Activated CD4-positive, alpha-beta T cell treated with anti-CD3 and anti-CD28 coated beads, Interleukin-2, amount 50 U/mL, for 48 hours (primary cell): ENCODE measurements at places on chromosomes 3 and 15.

- no peak for DNase-seq
Observed at GRCh38 chr15:64842986-64843561, 1.4 kb downstream of the PLEKHO2 start.

GRCh38 chr3:45670436-45670835, 18.8 kb upstream of the SACM1L start:
- DNase-seq: no peak

DNA sequence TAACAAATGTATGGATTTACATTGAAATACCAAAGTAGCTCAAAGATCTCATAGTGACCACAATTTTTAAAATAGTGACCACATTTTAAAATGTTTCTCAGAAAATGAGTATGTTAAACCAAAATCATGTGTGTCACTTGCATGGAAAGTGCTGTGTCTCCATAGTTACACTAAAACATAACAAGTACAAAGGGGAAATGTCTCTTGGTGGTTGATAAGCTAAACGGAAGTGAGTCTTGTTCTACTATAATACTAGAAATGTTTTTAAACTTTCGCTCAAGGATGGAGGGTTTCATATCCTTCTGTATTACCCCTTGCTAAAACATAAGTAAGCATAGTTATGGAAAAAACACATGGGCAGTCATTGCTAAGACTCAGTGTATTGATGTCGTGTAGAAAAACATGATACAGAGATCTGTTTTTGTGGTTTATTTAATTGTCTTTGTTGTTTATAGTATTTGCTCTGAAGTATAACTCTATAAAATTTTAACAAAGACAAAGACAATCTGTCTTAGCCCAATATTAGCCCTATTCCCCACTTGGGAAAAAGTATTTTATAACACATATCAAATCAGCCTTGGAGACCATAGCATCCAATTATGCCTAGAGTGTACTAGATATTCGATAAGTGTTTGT, 27.0 kb upstream of the DENND4A start:
- DNase-seq: no peak

DNA sequence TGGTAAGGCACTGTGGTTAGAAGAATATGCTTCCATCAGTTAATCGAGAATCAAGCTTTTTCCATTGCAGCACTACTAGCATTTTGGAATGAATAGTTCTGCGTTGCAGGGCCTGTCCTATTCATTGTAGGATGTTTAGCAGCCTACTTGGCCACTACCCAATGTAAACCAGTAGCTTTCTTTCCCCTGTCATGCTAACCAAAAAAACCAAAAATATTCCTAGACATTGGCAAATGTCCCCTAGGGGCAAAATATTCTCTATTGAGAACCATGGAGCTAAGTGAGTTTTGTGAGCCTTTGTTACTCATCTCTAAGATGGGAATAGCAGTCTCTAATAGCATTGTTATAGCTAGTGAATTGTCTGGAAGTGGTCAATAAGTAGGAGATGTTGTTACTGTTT, 187.2 kb downstream of the CADPS start:
- DNase-seq: no peak

GRCh38 chr15:41982133-41982930, 10.0 kb upstream of the EHD4 start:
- DNase-seq: no peak

DNA sequence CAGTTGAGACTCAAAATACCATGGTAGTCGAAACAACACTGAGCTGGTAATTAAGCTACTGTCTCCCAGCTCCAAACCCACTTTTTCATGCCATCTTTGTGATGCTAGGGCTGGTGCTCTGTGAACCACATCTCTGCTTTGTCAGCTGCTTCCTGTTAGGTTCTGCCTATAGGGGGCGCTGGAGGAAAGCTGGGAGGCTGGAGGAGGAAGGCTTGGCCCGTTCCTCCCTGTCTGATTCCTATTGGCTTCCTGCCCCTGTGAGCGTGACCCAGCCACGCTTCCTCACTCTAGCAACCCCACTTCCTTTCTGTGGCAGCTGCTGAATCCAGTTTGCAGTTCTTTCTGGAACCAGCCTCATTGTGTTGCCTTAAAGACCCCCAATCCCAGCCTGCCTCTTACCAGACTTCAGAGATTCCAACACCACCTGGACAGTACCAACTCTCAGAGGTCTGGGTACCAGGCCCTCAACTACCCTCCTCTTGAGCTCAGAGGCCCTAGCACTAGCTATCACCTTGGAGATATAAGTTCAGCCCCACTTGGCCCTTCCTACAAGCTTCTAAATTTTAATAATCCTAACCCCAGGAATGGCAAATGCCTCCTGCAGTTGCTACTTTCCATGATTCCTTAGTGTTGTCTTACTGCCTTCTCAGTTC, 120.9 kb downstream of the ERC2 start:
- peak; percentile 54 for DNase-seq

DNA sequence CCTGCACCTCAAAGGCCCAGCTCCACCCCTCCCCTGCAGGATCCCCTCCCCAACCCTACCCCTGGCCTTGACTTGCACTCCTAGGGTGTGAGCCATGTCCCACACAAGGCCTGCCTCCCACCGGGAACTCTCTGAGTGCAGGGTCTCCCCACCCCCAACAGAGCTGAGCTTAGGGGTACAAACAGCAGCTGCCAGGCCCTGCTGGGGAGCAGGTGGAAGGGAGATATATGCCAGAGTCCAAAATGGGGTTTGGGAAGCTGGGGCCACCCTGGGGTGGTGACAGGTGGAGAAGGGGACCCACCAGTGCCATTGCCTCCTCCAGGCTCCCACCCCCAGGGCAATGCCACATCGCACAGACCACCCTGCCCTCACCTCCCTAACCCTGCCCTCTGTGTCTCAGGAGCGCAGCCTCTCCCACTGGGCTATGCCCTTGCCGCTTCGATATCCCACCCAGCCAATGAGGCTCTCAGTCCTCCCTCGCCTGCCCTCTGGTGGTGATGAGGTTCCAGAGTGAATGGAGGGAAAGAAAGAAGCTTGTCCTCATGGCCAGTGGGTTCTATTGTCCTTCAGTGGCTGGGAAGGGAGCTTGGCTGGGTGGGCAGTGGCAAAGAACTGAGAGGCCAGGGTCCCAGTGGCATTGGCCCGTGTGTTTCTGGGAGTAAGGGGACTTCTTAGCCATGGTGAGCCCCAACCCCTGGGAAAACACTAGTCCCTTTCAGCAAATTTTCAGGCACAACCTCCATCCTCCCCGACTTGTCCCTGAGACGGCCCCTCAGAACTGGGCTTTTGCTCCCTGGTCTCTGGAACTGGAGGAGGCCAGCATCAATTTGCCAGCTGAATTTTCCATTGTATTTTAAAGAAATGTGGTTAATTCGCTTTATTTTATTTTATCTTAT, 46.8 kb downstream of the CYP11A1 start:
- peak; percentile 53 for DNase-seq

DNA sequence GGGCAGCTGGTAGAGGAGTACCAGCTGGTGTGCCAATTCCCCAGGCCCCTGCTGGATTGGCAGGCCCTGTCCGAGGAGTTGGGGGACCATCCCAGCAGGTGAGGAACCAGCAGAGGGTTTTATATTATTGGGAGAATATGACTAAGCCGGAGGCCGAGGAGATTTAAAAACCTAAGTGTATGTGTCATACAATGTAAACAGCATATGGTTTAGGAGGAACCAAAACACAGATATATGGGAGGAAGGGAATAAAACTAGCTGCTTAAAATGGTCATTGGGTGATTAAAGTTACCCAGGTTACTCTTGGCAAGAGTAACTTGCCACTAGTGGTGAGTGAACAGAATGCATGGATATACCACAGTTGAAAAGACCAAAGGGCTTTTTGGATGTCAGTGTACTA, 22.1 kb downstream of the SNRPN start:
- DNase-seq: no peak

DNA sequence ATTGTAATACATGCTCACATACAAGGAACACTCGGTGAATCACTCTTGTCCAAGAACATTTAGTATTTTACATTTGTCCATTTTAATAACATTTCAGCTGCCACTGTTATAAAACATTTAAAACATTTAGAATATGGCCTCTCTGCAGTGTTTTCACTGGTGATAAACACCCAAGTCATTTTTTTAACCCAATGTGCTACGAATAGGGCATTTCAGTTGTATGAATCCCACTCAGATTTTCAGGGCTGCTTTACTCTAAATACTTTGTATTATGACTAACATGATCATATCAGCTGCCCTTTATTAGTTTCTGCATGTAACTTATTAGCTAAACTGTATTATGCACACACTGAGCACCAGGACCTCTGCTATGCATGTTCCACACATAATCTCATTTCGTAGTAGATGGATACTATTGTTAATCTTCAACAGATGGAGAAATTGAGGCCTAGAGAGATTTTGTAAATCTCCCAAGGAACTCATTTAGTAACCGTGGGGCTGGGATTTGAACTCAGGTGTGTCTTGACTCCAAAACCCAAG, 148.6 kb upstream of the CDIN1 start:
- DNase-seq: no peak
